ENCODE measurements at places on chromosomes 3 and 15.
A peak's percentile ranks its signal among the peaks of the same experiment; 100 is the strongest.

- DNase-seq = no peak
These were observed 6.5 kb downstream of the PSMD2 start for GRCh38 chr3:184305577-184305976.

GRCh38 chr3:43326891-43327581, 40.7 kb downstream of the SNRK start:
- DNase-seq = no peak

GRCh38 chr15:97081666-97082226, 751.2 kb downstream of the NR2F2 start:
- no peak for DNase-seq

GRCh38 chr3:120180731-120181412, 86.6 kb upstream of the GSK3B start:
- no peak for DNase-seq

DNA sequence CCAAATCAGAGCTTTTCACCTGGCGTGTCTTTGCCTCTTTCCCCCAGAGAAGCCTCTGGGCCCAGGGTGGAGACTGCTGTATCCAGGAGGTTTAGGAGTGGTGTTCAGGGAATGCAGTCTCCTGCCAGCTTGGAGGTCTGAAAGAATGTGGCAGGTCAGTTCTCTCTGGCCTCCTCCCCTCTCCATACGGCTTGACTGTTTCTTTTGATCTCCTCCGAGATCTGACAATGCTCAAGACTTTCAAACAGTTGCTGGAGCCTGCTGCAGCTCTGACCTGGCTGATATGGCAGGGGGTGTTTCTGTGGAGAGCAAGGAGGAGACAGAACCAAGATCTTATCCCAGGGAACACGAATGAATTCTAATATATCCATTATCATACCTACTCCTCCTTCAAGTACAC, 24.7 kb upstream of the TM4SF4 start:
- DNase-seq = no peak

GRCh38 chr3:140223631-140224030, 288.6 kb downstream of the CLSTN2 start:
- no peak for DNase-seq

GRCh38 chr3:42720126-42720525, 17.5 kb upstream of the HHATL start:
- no peak for DNase-seq

DNA sequence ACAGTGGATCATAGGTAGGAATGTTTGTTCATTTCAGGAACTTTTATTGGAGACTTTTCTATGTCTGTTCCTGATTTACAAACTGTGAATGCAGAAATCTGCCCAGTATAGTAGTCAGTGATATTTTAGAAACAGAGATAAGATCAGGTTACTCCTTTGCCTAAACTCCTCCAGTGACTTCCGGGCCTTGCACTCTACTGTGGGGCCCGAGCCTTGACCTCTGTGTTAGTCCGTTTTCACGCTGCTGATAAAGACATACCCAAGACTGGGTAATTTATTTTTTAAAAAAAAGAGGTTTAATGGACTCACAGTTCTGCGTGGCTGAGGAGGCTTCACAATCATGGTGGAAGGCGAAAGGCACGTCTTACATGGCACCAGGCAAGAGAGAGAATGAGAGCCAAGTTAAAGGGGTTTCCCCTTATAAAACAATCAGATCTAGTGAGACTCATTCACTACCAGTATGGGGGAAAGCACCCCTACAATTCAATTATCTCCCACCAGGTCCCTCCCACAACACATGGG, 127.1 kb downstream of the DNAJB8 start:
- no peak for DNase-seq

DNA sequence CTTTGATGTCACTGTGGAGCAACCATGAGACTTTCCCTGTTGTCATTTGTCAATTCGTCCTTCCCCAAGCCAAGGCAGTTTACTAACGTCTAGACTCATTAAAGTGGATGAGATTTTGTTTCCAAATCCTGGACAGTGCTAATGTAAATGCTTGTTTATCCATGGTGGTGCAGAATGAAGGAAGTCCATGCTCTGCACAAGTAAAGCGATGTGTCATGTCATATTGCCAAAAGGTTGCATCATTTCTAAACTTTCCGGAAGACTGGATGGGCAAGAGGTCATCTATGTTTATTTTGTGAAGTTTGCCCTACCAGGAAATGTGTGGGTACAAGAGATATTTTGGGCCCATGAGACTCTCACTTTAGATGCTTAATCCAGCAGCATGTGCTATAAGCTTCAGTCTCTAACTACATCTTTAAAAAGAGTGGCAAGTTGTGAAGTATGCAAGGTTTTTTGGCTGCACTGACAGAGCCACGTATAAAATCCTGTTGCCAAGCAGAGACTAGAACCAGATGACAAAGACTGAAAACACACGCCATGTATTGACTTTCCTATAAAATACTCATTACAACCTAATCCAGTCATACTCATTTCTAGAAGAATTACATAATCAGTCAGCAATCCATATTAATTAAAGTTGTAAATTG, 72.1 kb upstream of the FNDC3B start:
- DNase-seq = no peak

DNA sequence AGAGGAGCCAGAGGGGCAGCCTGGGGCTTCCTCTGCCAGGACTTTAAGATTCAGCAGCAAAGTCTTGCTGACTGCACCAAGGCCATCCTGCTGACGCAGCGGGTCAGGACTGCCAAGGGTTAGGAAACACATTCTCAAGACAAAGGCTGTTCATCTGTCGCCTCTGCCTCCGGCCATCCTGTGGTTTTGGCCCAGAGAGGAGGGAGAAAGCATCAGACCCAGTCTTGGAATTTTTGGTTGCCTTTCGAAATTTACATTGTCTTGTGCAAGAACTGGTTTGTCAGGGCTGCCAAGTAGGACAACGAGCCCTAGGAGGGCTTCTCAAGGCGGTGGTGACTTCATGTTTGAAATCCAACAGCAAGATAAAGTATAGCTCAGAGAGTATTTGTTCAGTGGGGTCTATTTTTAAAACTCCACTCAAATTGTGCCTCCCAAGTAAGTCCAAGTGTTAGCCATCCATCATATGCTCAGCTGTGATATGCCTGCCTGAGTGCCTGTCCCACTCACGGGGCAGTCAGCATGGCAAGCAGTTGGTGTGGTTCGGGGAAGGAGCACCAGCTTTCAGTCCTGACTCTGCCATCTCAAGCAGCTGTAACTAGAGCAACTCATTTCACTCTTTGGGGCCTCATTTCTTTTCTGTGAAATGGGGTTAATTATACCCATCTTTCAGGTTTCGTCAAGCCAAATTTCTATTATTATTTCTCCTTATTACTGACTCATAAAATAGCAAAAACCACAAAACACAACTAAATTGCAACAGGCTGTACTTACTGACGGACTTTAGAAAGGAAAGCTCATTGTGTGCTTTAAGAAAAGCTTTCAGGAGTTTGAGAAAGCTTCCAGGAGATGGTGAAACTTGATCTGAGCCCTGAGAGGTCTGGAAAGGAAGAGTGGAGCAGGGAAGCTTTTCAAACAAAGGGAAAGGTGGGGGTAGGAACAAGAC, 42.4 kb upstream of the RHO start:
- peak; percentile 11 for DNase-seq

All from C1 segment of cervical spinal cord (tissue), 14 donors.